Activated T-helper 2 cell treated with anti-CD3 and anti-CD28 coated beads, Interferon-gamma antibody, Interleukin-2, Interleukin-4, amounts not matched to agents 10 μg/mL and 5 μg/mL and 100 μg/mL, durations not matched to agents 14 hours and 24 hours and 36 hours (primary cell): ENCODE measurements at places on chromosomes 16 and 17. TPM values are rescaled to one million over a fixed set of nuclear protein-coding genes. Genes with fewer than 3 reads are reported as not detected.

CD300LB gene
- not detected in 2 replicates for total RNA-seq

BHLHA9 gene
- not detected in 2 replicates for total RNA-seq

HOXB7 gene
- total RNA-seq, result 0.39 and 0.64 TPM in 2 replicates

G6PC1 gene
- total RNA-seq, result not detected in 2 replicates

LPO gene
- not detected in 2 replicates for total RNA-seq

CLEC18A gene
- 0.23 and 0.43 TPM in 2 replicates for total RNA-seq

MT1A gene
- total RNA-seq, result 7.6 and 8.3 TPM in 2 replicates

KCNJ2 gene
- 0.11 TPM in 1 of 2 replicates, not detected in the other for total RNA-seq
